Gastrocnemius medialis (tissue), 4 donors: ENCODE measurements at places on chromosomes 1 and 21. TPM values are rescaled to one million over a fixed set of nuclear protein-coding genes. Genes with fewer than 3 reads are reported as not detected.

DNA sequence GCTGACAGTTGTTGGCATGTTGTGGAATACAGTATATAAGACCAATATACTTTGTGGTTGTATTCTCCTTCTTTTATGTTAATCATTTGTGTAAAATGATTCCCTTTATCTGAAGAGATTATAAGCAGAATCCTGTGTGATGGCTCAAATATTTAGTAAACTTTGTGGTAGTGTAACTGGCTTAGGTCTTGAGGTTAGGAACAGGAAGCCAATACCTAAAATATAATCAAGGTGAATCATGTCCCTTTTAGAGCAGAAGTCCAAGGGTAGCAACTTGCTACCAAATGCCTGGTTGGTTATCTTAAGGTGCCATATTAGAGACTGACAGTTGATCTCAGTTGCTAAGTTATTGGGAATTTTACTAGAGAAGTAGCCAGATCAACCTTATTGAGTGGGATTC is 398.5 kb upstream of the ADAMTS5 start:
- no peak overlapping the region for H3K27ac ChIP-seq
- no peak overlapping the region for H3K4me3 ChIP-seq
- no peak for DNase-seq
- H3K4me1 ChIP-seq, result no peaks in the 10 kb centered on the region
- H3K36me3 ChIP-seq, result no peaks in the 10 kb centered on the region

The ATP5PO gene
- 449 TPM for total RNA-seq

DNA sequence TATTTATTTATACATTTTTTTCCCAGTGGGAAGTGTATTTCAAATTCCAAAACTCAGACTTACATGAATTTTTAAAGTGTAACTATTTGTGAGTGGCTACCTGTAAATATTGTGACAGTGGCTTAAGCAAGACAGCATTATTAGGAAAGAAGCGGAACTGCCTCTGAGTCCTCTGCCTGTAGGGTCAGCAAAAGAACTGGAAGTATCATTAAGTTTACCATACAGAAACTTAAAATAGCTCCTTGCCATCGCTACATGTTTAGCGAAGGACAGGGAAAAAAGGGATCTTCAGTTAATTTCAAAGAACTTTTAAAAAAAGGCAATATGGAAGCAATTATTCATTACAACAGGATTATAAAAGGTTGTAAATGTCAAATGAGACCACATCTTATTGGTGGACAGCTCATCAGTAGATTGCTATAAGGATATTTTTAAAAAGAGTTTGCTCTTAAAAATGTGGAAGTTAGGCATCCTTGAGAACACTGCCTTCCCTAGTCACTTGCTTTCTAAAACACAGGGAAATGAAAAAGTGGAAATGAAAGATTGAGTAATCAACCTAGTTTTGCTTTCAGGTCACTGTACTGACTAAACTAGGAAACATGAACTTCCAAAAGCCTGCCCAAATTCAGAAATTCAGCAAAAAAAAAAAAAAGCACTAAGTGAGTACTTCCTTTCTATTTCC is 39.2 kb downstream of the NSL1 start:
- peaks cover 4% of the 10 kb centered on the region for H3K4me1 ChIP-seq
- DNase-seq, result no peak
- no peaks in the 10 kb centered on the region for H3K36me3 ChIP-seq
- H3K27ac ChIP-seq, result no peak overlapping the region

DNA sequence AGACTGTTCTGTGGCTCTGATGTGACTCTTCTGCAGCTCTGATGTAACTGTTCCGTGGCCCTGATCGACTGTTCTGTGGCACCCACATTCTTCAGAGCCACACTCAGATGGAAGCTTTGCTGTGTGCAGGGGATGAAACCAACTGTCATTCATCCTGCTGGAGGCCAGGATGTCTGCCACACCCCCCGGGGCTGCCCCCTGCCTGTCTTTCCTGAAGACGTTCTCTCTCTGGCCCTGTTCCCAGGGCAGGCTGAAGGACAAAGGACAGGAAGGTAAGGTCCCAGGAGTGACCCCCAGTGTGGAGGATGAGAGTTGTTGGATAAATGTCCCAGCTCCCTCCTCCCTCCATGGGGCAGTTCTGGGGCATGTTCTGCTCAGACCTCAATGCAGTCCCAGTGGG is 29.4 kb upstream of the UMODL1 start:
- DNase-seq, result no peak
- no peaks in the 10 kb centered on the region for H3K27me3 ChIP-seq

The TFF3 gene
- 4.7 TPM for total RNA-seq

- H3K4me1 ChIP-seq, result peaks cover 26% of the 10 kb centered on the region
- H3K27me3 ChIP-seq, result no peaks in the 10 kb centered on the region
- no peaks in the 10 kb centered on the region for H3K36me3 ChIP-seq
- DNase-seq, result no peak
- no peak overlapping the region for H3K4me3 ChIP-seq
These were observed 2.1 kb upstream of the QSOX1 start for GRCh38 chr1:180152588-180152987.

The PM20D1 gene
- total RNA-seq, result not detected

GRCh38 chr1:205543351-205544301 is 39.2 kb downstream of the CDK18 start:
- H3K27me3 ChIP-seq, result peaks cover 25% of the 10 kb centered on the region
- DNase-seq, result peak; percentile 26
- peak overlapping the region; percentile 17 for H3K4me3 ChIP-seq
- H3K36me3 ChIP-seq, result no peaks in the 10 kb centered on the region

DNA sequence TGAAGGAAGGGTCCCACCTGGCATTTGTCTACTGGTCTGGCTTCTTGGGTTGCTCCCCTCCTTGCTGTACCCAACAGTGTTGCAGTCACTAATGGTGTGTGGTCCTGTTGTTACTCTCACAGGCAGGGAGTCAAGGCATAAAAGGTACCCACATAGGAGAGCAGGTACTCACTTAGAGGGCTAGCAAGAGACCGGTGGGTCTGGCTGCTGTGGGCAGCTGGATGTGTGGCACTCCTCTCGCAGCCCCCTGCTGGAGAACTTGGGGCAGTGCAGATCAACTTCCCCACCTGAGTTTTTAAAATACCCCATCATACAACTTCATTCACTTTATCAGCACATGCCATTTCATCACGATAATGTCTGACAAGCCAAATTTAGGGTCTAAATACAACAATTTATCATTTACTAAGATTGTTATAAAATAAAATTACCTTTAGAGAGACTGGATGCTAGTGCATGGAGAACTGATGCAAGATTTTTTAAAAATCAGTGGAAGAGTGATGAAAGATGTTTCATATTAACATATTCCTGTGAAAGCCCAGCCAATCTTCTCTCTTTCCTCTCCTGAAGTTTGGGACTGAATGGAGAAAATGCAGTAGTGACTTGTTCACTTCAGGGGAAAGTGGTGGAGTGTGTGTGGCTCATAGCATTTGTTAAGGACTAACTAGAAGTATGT is 42.8 kb downstream of the ACP6 start:
- no peak overlapping the region for H3K4me3 ChIP-seq
- H3K4me1 ChIP-seq, result peaks cover 31% of the 10 kb centered on the region
- H3K27ac ChIP-seq, result no peak overlapping the region
- H3K36me3 ChIP-seq, result peaks cover 11% of the 10 kb centered on the region

- H3K36me3 ChIP-seq, result no peaks in the 10 kb centered on the region
- no peak overlapping the region for H3K27ac ChIP-seq
- H3K4me1 ChIP-seq, result no peaks in the 10 kb centered on the region
- no peaks in the 10 kb centered on the region for H3K27me3 ChIP-seq
- H3K4me3 ChIP-seq, result no peak overlapping the region
These were observed 51.9 kb upstream of the C8B start for GRCh38 chr1:57017717-57018116.

GRCh38 chr1:24900985-24901781 is 28.9 kb downstream of the RUNX3 start:
- no peak for DNase-seq
- H3K36me3 ChIP-seq, result no peaks in the 10 kb centered on the region
- H3K27me3 ChIP-seq, result no peaks in the 10 kb centered on the region
- no peak overlapping the region for H3K27ac ChIP-seq
- no peaks in the 10 kb centered on the region for H3K4me1 ChIP-seq
- H3K4me3 ChIP-seq, result no peak overlapping the region
